ENCODE measurements at places on chromosomes 6 and 20.
A peak's percentile ranks its signal among the peaks of the same experiment; 100 is the strongest.

GRCh38 chr6:34022250-34022872, 123.5 kb downstream of the GRM4 start:
- H3K4me1 ChIP-seq = no peaks in the 10 kb centered on the region
- no peak overlapping the region for H3K4me3 ChIP-seq
- no peaks in the 10 kb centered on the region for H3K27me3 ChIP-seq
- no peak overlapping the region for H3K27ac ChIP-seq
- no peak for DNase-seq

- no peak for DNase-seq
- H3K4me3 ChIP-seq = no peak overlapping the region
- H3K27ac ChIP-seq = no peak overlapping the region
- no peaks in the 10 kb centered on the region for H3K27me3 ChIP-seq
- H3K4me1 ChIP-seq = no peaks in the 10 kb centered on the region
These were observed 60.4 kb upstream of the CCN2 start for GRCh38 chr6:132011582-132011981.

DNA sequence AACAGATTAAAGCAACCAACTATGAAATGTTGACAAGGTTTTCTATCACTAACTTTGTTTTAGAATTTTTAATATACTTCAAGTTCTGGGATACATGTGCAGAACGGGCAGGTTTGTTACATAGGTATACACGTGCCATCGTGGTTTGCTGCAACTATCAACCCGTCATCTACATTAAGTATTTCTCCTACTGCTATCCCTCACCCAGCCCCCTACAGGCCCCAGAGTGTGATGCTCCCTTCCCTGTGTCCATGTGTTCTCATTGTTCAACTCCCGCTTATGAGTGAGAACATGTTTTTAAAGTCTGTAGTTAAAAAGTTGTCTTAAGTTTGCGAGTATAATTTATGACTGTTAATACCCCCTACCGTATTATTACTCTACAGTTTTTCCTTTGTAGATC, 844.3 kb upstream of the MANEA start:
- H3K27me3 ChIP-seq = no peaks in the 10 kb centered on the region
- H3K36me3 ChIP-seq = no peaks in the 10 kb centered on the region
- no peak overlapping the region for H3K4me3 ChIP-seq
- H3K27ac ChIP-seq = no peak overlapping the region
- no peaks in the 10 kb centered on the region for H3K4me1 ChIP-seq
- no peak for DNase-seq

GRCh38 chr6:150291968-150292710, 76.7 kb upstream of the IYD start:
- no peaks in the 10 kb centered on the region for H3K4me1 ChIP-seq
- no peak overlapping the region for H3K4me3 ChIP-seq
- H3K27me3 ChIP-seq = no peaks in the 10 kb centered on the region
- no peak overlapping the region for H3K27ac ChIP-seq
- no peaks in the 10 kb centered on the region for H3K36me3 ChIP-seq
- no peak for DNase-seq

GRCh38 chr6:138987080-138987642, 892 bp downstream of the REPS1 start:
- no peak overlapping the region for H3K27ac ChIP-seq
- peak; percentile 51 for DNase-seq
- no peaks in the 10 kb centered on the region for H3K27me3 ChIP-seq
- peak overlapping the region; percentile 83 for H3K4me3 ChIP-seq

- no peaks in the 10 kb centered on the region for H3K4me1 ChIP-seq
- H3K4me3 ChIP-seq = no peak overlapping the region
- no peak for DNase-seq
- H3K27ac ChIP-seq = no peak overlapping the region
- no peaks in the 10 kb centered on the region for H3K27me3 ChIP-seq
These were observed 59.4 kb upstream of the CITED2 start for GRCh38 chr6:139433631-139434419.

GRCh38 chr6:21593927-21594415, 420 bp downstream of the SOX4 start:
- H3K4me1 ChIP-seq = peaks cover 2% of the 10 kb centered on the region
- peak overlapping the region; percentile 83 for H3K27ac ChIP-seq
- H3K36me3 ChIP-seq = no peaks in the 10 kb centered on the region
- H3K27me3 ChIP-seq = no peaks in the 10 kb centered on the region
- peak; percentile 44 for DNase-seq

GRCh38 chr20:29740951-29741593, 1516.4 kb upstream of the DEFB115 start:
- H3K4me1 ChIP-seq = no peaks in the 10 kb centered on the region
- H3K36me3 ChIP-seq = no peaks in the 10 kb centered on the region
- H3K4me3 ChIP-seq = no peak overlapping the region
- no peak for DNase-seq

DNA sequence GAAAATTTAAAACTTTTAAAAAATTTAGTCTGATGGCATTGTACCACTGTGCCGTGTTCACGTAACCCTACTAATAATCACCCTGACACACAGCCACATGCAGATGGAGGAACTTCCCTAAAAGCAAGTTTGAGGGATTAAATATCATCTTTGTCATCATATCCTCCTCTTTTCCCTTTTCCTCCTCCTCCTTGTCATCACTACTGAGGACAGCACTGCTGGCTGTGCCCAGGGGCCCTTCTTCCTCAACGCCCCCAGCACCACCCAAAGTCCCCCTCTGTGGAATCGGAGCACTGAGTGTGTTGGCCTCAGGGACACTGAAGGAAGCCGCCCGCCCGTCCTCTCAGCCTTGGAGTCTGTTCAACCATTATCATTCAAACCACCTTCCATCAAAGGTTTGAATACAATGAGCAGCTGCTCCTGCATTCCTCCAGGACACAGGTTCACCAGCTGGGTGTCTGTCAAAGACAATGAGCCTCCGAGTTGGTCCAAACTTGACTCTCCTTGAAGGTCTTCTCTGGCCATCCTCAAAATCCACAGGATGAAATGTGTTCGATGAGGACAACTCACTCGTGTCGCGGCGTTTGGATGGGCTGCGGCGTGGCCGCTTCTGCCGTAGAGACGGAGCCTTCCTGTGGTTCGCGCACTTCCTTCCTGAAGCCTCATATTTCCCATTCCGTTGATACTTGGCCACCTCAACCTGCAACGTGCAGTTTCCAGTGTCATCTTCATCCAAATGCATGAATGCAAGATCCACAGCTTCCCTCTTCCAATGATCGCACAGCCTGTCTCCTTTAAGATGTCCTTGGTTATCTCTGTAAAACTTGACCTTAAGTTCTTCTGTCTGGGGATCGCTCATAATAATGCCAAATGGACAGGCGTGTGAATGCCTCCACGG, 23.3 kb downstream of the NQO2 start:
- H3K4me1 ChIP-seq = no peaks in the 10 kb centered on the region
- no peaks in the 10 kb centered on the region for H3K27me3 ChIP-seq
- no peak overlapping the region for H3K27ac ChIP-seq
- H3K36me3 ChIP-seq = no peaks in the 10 kb centered on the region

DNA sequence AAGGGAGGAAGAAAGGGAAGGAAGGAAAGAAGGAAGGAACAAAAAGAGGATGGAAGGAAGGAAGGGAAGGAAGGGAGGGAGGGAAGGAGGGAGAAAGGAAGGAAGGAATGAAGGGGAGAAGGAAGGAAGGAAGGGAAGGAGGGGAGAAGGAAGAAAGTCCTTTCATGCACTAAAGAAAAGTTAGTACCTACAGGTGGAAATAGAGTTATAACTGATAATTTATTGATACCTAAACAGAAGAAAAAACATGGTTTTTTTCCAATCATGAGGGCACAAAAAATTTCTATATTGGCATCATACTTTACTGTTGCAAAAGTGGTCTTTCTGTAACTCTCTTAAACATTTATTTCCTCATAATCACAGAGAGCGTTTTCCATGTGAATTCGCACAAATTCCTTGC, 659.4 kb downstream of the MAFB start:
- no peaks in the 10 kb centered on the region for H3K27me3 ChIP-seq
- H3K4me1 ChIP-seq = no peaks in the 10 kb centered on the region
- no peak overlapping the region for H3K27ac ChIP-seq
- H3K36me3 ChIP-seq = no peaks in the 10 kb centered on the region
- H3K4me3 ChIP-seq = no peak overlapping the region
- DNase-seq = no peak

- H3K4me1 ChIP-seq = peaks cover 6% of the 10 kb centered on the region
- DNase-seq = no peak
- no peaks in the 10 kb centered on the region for H3K36me3 ChIP-seq
- no peak overlapping the region for H3K27ac ChIP-seq
- no peak overlapping the region for H3K4me3 ChIP-seq
These were observed 1.2 kb upstream of the PHACTR3 start for GRCh38 chr20:59603176-59603575.

DNA sequence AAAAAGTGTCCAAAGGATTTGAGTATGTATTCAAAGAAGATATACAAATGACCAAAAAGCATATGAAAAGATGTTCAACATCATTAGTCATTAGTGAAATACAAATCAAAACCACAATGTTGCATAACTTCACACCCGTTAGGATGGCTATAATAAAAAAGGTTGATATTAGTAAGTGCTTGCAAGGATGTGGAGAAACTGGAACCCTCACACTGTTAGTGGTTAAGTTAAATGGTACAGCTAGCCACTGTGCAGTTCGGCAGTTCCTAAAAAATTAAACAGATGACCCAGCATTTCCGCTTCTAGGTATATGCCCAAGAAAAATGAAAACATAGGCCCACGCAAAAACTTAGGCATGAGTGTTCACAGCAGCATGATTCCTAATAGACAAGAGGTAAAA, 38.6 kb downstream of the IBTK start:
- no peaks in the 10 kb centered on the region for H3K27me3 ChIP-seq
- no peaks in the 10 kb centered on the region for H3K36me3 ChIP-seq
- H3K4me1 ChIP-seq = peaks cover 4% of the 10 kb centered on the region
- no peak overlapping the region for H3K27ac ChIP-seq

GRCh38 chr6:32603888-32604287, 14.2 kb upstream of the HLA-DRB1 start:
- H3K27ac ChIP-seq = no peak overlapping the region
- no peak for DNase-seq
- H3K4me3 ChIP-seq = no peak overlapping the region
- H3K36me3 ChIP-seq = no peaks in the 10 kb centered on the region
- no peaks in the 10 kb centered on the region for H3K27me3 ChIP-seq

- H3K4me3 ChIP-seq = no peak overlapping the region
- no peak for DNase-seq
- H3K4me1 ChIP-seq = no peaks in the 10 kb centered on the region
- H3K27me3 ChIP-seq = no peaks in the 10 kb centered on the region
These were observed 2.9 kb upstream of the TFB1M start for GRCh38 chr6:155317186-155317585.

GRCh38 chr6:136463743-136464142, 86.5 kb downstream of the MAP7 start:
- H3K4me1 ChIP-seq = no peaks in the 10 kb centered on the region
- DNase-seq = no peak
- no peak overlapping the region for H3K27ac ChIP-seq

- no peak overlapping the region for H3K4me3 ChIP-seq
- no peaks in the 10 kb centered on the region for H3K27me3 ChIP-seq
- H3K4me1 ChIP-seq = no peaks in the 10 kb centered on the region
- DNase-seq = no peak
These were observed 342.0 kb downstream of the SOX4 start for GRCh38 chr6:21935561-21936028.

DNA sequence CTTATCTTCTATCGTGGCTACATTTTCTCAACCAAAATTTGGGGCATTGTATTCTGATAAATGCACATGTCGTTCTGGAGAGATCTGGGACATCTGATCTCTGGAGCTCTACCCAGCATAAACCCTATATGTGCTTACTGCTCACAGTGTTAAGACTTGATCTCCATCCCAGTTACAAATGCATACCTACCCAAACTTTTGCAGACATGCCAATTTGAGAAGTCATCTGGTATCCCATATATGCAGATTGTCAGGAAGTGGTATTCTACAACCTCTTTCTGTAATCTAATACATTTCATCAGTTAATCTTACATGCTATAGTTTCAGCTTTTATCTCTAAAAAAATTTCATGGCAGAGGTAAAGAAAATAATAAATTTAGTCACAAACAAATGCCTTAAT, 11.2 kb downstream of the BAG2 start:
- H3K27ac ChIP-seq = no peak overlapping the region
- no peak for DNase-seq
- no peak overlapping the region for H3K4me3 ChIP-seq

GRCh38 chr6:32415521-32416019, 8.6 kb upstream of the BTNL2 start:
- no peaks in the 10 kb centered on the region for H3K36me3 ChIP-seq
- peak; percentile 75 for DNase-seq
- H3K4me1 ChIP-seq = no peaks in the 10 kb centered on the region
- H3K4me3 ChIP-seq = no peak overlapping the region
- no peaks in the 10 kb centered on the region for H3K27me3 ChIP-seq

GRCh38 chr20:47202733-47203667, 153.5 kb downstream of the ZMYND8 start:
- no peaks in the 10 kb centered on the region for H3K36me3 ChIP-seq
- DNase-seq = no peak
- no peak overlapping the region for H3K4me3 ChIP-seq
- no peaks in the 10 kb centered on the region for H3K4me1 ChIP-seq
- H3K27ac ChIP-seq = no peak overlapping the region
- no peaks in the 10 kb centered on the region for H3K27me3 ChIP-seq

DNA sequence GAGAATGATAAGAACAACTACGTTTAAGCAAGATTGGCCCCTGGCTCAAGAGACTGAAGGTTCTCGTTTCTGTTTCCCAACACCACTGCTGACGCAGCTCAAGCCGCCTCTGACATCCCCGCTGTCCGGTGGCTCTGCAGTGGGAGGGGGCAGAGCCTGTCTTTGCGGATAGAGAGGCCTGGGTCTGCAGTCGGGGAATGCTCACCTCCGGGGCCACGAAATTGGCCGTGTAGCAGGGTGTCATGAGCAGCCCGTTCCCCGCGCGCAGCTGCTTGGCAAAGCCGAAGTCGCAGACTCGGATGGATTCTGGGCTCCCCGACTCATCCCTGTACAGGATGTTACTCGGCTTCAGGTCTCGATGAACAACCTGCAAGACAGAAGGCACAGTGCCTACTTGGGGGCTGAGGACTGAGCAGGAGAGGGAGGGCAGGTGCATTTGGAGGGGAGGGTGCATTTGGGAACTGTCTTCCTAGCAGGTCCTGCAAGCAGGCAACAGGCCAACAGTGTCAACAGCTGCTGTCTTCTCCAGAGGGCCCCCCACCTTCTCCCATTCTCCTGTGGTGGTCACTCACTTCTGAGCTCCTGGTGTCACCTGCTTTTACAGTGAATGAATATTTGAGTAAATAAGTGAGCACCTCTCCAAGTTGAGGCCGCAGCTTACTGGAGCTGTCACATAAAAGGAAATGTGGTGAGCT, 40.5 kb upstream of the MPC1 start:
- H3K27me3 ChIP-seq = no peaks in the 10 kb centered on the region
- H3K36me3 ChIP-seq = no peaks in the 10 kb centered on the region
- H3K4me3 ChIP-seq = no peak overlapping the region
- DNase-seq = no peak

- no peak overlapping the region for H3K27ac ChIP-seq
- peaks cover 5% of the 10 kb centered on the region for H3K4me1 ChIP-seq
- H3K4me3 ChIP-seq = no peak overlapping the region
- no peaks in the 10 kb centered on the region for H3K27me3 ChIP-seq
- H3K36me3 ChIP-seq = no peaks in the 10 kb centered on the region
These were observed 34.4 kb upstream of the MRPS10 start for GRCh38 chr6:42251911-42252637.
